ENCODE measurements at places on chromosomes 5 and 9.

DNA sequence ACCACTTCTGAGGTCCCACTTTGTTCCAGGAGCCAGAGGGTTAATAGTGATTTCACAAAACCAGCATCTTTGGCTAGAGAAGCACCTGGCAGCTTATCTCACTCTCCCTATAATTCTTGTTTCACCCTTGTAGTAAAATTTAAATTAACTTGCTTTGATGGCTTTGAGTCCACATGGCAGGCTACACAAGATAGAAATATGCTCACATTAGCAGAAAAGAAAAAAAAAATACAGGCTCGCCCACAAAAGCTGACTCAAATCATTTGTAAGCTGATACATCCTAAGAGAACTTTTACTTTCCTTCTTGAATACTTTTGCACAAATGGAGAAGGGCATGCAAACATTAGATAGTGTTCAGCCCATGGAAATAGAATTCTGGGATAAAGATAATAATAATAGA is 36.2 kb downstream of the TNFSF15 start:
- DNase-seq: no peak

- DNase-seq: no peak
Measured at GRCh38 chr9:119758241-119758640, 389.0 kb upstream of the BRINP1 start.

DNA sequence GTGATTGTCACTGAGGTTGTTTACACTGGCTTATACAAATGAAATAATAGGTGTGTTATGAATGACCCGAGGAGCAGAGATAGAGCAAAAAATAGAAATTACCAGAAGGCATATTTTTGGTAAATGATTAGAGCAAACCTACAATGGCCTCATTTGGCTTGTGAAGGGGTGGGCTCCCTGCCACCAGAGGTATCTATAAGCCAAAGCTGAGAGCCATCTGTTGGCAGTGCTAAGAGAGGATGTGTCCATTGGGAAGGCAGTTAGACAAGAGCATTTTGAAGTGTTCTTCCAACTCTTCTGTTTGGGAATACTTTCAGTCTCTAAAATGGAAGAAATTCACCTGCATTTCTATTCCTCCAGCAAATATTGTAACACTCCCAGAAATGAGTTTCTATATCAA is 10.6 kb downstream of the NIPAL4 start:
- DNase-seq: no peak

- no peak for DNase-seq
Measured at GRCh38 chr5:54135042-54135441, 175.3 kb downstream of the ARL15 start.

DNA sequence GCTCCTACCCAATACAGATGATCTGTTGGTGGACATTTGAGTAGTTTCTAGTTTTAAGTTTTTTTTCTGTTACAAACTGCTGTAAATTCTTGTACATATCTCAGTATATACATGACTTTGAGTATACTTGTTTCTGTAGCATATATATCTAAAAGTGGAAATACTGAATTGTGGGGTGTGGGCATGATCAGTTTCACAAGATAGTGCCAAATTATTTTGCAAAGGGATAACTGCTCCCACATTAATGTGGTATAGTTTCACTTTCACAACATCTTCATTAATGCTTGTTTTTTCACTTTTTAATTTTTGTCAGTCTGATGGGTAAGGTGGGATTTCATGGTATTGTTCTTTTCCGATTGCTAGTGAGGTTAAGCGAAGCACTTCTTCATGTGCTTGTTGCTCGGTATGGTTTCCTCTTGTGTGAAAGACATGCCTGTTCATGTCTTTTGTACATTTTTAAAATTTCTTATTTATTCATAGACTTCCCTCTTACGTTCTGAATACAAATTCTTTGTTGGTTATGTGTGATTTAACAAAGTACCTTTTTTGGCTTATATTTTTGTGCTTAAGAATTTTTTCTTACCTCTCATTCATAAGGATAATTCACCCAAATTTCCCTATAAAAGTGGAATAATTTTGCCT is 103.5 kb downstream of the CDC42SE2 start:
- DNase-seq: no peak

DNA sequence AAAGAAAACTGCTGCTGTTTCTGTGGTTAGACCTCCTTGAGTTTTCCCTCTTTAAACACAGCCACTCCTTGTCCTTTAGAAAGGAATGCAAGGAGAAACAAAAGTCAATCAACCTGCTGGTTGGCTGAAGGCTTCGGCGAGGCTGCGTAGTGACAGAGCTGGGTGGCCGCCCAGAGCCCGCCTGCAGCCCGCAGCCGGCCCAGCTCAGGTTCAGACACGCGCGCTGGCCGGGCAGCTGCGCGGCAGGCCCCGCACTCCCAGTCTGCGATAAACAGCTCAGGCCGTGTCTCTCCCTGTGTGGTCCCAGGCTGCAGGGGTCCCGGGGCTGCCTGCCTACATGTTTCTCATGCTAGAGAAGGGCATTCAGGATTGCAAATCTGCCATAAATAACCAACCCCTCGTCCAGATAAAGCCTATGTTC is 115.4 kb downstream of the HSD17B3 start:
- DNase-seq: peak; percentile 9

GRCh38 chr9:112094948-112095681 is 80.0 kb downstream of the SUSD1 start:
- DNase-seq: no peak

DNA sequence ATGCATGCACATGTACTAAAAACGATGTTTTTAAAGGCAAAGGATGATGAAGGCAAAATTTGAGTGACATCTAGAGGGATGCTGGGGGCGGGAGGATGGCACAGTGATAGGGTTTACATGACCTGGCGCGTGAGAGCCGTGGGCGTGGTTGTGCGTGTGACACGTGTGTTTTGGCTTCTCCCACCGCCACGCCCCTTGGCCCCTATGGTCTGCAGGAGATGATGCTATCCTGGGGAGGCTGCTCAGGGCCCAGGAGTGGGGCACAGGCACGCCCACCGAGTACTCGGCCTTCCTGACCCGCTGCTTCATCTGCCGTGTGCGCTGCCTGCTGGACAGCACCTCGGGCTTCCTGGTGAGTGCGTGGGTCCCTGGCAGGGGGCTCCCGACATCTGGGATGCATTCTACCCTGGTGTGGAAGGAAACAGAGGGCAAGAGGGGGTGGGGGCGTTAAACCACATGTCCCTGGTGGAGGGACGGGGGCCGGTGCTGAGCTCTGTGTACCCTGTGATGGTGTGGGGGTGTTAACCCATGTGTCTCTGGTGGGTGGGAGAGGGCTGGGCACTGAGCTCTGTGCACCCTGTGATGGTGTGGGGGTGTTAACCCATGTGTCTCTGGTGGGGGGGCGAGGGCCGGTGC is 19.2 kb upstream of the EXOC3 start:
- no peak for DNase-seq

- no peak for DNase-seq
Measured at GRCh38 chr5:94361832-94362796, 256.3 kb downstream of the KIAA0825 start.

GRCh38 chr5:16957304-16958196 is 21.5 kb upstream of the MYO10 start:
- DNase-seq: no peak

Data from substantia nigra (tissue), 51 donors.